ENCODE measurements at places on chromosomes 12 and 14.
A peak's percentile ranks its signal among the peaks of the same experiment; 100 is the strongest.

GRCh38 chr14:49249022-49249421 lies 337.2 kb downstream of the RPS29 start:
- no peak for DNase-seq

DNA sequence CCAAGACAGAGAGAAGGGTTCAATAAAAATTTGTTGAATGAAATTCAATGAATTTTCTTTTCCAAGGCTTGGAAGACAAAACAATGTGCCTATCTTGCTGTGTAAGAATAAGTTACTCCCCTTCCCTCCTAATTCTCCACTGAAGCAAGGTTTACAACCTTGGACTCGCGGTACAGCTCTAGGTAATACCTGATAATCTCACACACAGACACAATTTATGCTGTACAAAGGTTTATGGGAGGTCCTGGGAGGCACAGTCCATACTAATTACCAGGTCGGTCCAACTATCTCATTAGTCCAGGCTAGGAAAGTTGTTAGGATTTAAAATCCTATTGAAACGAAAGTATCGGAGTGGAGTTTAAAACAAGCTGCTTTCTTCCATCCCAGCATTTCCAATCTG lies 42.6 kb downstream of the NELL2 start:
- DNase-seq, result no peak

GRCh38 chr14:56868660-56869059 lies 58.4 kb upstream of the OTX2 start:
- no peak for DNase-seq

DNA sequence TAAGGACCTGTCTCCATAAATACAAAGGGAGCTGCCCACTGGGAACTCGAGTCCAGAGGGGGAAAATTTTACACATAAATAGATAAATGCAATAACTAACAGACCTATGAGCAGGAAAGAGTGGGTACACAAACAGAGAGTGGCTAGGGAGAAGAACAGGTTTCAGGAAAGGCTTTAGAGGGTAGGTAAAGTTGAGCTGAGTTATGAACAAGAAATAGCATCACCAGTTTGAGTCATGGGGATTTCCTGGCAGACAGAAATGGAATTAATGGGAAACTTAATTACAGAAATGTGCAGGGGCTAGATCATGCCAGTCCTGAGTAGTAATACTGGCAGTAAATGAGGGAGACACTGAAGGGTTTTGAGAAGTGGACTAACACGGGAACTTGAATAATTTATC lies 58.0 kb upstream of the CCDC175 start:
- DNase-seq, result no peak

DNA sequence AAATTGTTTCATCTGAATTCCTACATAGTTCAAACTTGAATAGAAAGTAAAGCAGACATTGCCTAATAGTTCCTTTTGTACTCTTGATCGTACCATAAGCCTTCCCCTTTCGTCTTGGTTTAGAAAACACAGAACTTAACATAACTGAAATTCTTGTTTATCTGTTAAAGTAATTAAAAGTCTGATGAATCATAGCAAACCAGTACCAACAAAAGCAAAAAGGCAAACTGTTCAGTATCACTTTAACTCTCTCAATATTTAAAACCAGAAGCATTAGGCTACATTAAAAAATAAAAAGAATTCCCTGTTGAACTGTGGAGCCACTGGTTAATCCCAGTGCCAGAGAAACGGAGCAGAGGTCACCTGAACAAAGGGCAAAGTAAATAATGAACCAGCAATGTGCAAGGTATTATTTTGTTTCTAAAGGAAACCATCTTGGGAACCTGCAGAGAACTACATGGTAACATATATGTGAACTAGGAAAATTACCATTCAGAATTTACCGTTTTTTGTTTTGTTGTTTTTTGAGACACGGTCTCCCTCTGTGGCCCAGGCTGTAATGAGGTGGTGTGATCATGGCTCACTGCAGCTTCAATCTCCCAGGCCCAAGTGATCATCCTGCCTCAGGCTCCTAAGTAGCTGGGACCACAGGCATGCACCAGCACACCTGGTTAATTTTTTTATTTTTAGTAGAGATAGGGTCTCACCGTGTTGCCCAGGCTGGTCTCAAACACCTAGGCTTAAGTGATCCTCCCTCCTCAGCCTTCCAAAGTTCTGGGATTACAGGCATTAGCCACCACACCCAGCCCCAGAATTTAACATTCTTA lies 17.1 kb upstream of the HIGD1C start:
- DNase-seq, result no peak

DNA sequence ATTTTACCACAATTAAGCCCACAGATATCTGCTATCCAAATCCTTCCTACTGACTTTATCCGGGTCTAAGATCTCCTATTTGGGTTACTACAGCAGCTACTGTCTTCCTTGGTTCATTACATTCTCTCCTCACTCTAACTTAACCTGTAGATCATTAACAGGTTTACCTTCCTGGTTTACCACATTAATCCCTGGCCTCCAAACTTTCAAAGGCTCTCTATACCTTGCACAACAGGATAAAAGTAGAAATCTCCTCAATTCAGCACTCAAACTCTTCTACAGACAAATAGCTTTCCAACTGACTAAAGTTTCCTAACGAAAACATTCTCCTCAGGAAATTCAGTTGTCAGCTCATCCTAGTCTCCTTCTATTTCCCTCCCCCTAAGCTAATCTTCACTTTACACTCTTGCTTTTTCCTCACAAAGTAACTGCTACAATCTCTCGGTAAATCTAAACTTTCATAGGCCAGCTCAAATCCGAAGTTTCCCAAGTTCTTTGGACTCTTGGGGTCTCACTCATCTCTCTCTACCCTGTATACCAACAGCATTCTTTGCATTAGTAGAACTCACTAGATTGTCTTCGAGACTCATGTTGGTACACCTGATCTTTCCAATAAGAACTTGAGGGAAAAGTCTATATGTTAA lies 2.7 kb downstream of the BTBD7 start:
- DNase-seq, result no peak

DNA sequence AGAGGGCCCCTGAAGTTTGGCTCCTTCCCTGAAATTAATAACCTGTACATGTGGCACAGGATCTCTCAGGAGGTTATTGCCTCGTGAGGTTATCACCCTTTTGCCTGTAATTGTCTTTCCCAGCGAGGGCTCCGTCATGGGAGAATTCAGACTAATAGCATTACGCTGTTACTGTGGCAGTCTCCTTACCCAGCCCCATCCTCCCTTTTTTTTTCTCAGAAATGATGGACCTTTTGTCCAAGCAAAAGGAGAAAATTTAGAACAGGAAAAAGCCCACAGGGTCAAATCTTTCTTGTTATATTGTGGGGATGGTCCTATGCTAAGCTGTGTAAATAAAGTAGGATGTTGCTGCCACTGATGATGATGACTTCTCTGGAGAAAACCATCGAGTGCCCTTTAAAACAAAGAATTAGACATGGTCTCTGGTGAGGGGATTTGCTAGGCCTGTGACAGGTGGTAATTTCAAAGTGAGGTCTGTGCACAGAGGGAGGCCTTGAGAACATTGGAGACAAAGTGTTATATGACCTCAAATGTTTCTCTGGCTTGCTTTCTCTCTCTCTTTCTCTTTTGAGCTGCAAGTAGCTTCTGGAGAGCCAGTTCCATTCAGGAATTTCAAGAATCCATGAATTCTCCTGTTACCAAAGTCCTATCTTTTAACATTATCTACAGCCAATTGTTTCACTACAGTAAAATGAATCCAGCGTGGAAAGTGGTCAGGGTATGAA lies 357.2 kb downstream of the BMP4 start:
- DNase-seq, result no peak

GRCh38 chr14:21050597-21050996 lies 7.0 kb upstream of the RNASE8 start:
- no peak for DNase-seq

DNA sequence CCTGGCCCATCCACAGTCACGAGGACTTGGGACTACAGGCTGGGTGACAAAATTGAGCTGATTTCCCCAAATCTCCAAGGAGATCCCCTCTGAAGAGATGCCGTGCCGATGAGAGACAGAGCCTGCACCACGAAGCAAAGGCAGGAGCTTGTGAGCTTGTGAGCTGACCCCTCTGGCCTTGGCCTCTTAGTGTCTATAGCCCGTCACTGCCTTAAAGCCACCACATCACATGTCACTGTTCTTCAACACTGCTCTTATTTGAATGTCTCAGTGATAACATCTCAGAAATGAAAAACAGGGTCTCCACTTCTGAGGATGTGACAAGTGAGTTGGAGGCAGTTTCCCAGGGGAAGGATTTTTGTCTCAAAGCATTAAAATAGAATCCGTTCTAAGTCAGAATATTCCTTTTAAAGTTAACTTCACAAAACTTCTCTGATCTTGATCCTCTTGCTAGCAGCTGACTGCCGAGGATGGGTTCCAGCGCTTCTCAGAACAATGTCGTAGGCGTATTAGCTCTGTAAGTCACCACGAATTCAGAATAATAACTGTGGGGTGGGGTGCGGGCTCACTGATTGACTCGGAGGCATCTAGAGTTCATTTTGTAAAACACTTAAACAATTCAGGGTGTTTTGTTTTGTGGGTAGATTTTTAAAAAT lies 37.5 kb downstream of the CHST11 start:
- peak; percentile 51 for DNase-seq

DNA sequence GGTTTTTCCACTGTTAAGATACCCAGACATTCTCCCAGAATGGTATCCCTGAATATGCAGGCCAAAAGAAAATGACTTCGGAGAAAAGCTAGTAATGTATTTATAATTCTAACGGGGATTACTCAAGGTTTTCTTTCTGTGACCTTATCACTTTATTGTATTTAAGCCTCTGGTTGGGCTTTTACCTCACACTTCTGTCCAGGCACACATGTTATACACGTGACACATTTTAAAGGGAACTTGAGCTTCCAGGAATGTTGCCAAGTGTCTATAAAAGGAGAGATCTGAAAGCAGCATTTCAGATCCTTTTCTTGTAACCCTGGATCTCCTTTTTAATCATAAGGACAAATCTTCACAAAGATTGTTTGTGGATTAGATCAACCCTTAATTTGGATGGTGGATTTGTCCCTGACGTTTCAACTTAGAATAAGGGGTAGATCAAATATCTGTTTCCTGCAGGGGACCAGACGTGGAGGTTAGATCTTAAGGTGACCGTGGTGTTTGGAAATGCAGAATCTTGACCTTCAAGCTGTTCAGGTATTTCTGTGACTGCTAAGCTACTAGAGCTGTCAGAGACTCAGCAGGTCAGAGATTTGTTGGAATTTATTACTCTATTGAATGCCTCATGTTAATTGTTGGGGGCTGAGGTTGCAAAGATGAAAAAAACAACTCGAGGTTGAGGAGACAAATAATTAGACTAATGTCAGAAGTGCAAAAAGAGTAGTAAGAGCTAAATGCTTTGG lies 1.5 kb downstream of the CIPC start:
- no peak for DNase-seq

DNA sequence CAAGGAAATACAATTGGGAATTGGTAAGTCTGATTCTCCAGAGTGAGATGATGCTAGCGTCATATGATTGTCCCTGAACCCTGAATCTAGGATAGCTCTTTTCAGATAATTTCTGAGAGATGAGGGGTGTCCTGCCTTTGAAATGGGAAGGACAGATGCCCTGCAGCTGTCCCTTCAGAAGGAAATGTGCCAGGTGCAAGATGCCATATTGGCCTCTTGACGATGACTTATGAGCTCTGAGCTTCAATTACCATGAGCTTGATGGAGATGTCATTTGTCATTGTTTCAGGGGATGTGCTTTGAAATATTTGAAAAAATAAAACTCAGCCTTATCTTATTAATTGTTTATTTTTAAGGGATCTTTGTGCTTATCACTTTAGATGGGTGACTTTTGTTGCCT lies 185.1 kb downstream of the DACT1 start:
- DNase-seq, result no peak

GRCh38 chr14:28773176-28773575 lies 6.6 kb downstream of the FOXG1 start:
- DNase-seq, result no peak

DNA sequence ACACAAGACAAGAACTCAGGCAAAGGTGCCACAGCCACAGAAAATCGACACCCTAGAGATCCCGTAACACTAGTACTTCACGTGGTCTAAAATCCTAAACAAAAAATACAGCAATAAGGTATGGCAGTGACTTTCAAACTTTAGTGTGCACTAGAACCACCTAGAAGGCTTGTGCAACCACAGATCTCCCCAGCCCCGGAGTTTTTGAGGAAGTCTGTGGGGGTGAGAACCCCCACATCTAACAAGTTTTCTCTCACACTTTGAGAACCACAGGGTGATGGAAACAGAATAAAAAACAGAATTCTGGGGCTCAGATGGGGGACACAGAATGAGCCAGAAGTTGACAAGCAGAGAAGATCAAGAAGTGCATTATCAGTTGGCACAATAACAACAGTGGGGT lies 254.0 kb downstream of the ANO6 start:
- no peak for DNase-seq

GRCh38 chr14:68306934-68307789 lies 485.7 kb downstream of the ZFP36L1 start:
- no peak for DNase-seq

DNA sequence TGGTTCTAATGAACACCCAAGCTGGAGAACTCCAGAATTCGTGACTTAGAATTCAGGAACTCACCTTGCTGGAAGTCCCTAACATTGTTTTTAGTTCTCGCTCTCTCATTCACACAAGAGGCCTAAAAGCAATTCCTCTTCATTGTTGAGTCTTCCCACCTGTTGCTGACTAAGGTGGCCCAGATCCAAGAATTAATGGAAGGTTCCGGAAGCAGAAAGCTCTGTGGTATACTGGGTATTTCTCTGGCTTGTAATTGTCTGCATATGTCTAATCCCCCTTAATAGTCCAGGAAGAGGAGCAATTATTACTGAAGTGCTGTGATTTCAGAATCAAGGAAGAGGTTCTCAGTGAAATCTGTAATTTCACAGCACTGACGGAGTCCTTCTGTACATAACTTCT lies 31.4 kb downstream of the TMEM233 start:
- no peak for DNase-seq

- no peak for DNase-seq
Measured at GRCh38 chr14:91755570-91756295, 23.8 kb upstream of the CATSPERB start.

- no peak for DNase-seq
Measured at GRCh38 chr12:52645982-52646381, 6.0 kb downstream of the KRT2 start.

- DNase-seq, result no peak
Measured at GRCh38 chr12:64387197-64387816, 3.3 kb downstream of the C12orf56 start.

DNA sequence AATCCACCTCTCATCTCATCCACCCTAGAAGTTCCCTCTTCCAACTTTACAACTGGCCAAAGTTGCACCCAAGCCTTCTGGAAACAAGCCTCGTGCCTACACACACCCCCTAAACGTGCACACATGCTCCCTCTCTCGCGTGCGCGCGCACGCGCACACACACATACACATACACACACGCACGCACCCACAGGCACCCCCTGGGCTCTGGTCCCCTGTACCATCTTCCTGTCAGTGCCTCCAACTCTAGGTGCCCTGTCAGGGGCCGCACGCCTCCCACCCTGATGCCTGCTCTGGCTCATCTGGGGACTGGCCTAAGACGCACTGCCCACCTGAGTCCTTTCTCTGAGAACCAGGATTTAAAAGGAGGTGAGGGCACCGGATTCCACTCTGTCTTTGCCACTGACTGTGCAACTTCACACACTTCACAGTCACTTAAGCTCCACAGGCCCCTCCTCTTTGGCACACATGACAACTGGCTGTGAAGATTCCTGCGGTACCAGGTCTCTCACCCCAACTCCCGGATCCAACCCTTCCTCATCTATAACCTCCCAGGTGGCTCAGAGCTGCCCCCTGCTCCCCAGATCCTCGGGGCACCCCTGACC lies 45.5 kb downstream of the TESC start:
- DNase-seq, result no peak

Data from stimulated activated CD4-positive, alpha-beta T cell treated with anti-CD3 and anti-CD28 coated beads, Interleukin-4, amount 100 ng/mL, for 48 hours (primary cell).